ENCODE measurements at places on chromosomes 4 and X.

DNA sequence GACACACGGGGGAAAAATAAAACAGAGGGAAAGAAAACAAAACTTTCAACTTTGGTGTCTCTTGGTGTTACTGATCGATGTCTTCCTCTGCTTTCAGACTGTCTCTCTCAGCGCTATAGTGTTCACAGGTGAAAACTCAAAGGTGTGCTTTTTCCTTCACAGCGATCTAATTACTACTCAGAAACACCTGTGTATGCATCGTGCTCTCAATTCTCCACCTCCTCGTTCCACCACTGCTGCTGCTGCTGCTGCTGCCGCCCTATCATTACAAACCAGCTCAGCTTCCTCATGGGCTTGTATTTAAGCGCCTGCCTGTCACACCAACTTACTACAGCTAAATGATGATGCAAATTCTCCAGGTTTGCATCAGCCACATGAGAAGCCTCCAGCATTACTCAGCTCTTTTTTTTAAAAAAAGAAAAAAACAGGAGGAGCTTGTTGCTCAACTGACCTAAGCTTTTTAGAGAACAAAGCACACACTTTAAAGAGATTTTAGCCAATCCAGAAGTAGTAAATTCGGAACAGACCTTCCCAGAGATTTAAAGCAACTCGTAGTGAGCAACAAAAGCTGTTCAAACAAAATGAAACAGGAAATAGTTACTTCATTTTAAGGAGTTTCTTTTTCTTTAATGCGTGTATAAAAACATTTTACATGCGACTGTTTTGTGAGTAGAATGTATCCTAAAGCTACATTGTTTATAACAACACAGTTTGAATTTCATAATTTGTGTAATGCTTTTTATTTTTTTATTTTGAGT, at the start of gene SLC7A11:
SLC7A11 (minus strand) TSS at position 274 of the 758 bp plus-strand sequence. CDS start 280 bp downstream, outside the sequence.
- no peak for DNase-seq

- no peak for DNase-seq
Observed at GRCh38 chr4:40607221-40607620, 22.4 kb downstream of the RBM47 start.

DNA sequence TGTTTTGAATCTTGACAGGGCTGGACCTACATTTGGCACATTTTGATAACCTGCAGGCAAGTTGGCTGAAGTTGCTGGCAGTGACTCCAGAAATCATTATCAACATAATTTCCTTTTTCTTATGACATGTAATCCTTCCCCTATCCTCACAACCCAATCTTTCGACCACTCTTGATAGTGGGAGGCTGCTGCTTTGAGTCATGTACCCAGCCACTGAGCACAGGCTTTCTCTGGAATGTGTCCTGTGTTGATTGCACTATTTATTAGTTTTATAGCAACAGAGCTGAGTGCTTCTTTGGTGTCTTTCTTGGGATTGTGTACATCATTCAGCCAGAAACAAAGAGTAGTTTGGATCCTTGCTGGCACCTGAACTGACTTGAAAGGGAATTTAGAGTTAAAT, 183.1 kb upstream of the LEF1 start:
- DNase-seq, result no peak

- no peak for DNase-seq
Observed at GRCh38 chr4:65791111-65791811, 121.0 kb upstream of the EPHA5 start.

- no peak for DNase-seq
Observed at GRCh38 chr4:3790006-3790561, 23.9 kb downstream of the ADRA2C start.

DNA sequence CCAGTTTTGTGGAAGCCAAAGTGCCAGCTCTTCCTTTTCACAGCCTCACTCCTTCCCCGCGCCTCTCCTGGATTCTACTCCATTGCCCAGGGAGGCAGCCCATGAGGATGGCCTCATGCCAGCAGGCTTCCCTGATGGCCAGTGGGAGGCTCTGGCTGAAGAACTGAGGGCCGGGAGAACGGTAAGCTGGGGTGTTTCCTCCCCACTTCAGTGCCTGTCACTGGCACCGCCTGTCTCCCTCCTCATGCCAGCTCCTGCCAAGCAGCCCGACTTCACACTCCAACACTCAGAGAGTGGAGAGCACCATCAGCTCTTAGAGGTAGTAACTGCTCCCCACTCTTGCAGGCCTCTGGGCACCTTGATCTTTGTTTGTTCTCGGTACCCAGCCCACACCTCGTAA, 46.9 kb upstream of the STIM2 start:
- no peak for DNase-seq

DNA sequence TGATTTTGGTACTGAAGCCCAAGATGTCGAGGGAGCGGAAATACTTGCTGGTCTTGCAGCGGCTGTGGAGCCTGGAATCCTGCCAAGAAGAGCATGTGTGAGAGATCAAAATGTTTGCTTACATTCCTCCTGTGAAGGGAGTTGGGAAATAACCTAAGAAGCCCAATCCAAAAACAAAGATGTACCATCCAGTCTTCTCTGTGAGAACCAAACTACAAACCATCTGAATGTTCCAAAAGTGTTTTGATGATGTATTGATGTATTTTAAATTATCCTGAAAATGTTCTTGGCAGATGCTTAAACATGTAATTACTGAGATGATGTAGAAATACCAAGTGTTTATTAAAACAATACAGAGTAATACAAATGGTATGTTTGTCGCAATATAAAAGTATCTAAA, 10.1 kb upstream of the ADH1A start:
- no peak for DNase-seq
